SW 1271 (cell line): ENCODE measurements at places on chromosomes 12 and 14.

- DNase-seq, result no peak
Measured at GRCh38 chr12:92133171-92133570, 12.5 kb downstream of the BTG1 start.

- DNase-seq, result peak; percentile 94
Measured at GRCh38 chr12:96445691-96446583, 43.4 kb upstream of the CFAP54 start.

DNA sequence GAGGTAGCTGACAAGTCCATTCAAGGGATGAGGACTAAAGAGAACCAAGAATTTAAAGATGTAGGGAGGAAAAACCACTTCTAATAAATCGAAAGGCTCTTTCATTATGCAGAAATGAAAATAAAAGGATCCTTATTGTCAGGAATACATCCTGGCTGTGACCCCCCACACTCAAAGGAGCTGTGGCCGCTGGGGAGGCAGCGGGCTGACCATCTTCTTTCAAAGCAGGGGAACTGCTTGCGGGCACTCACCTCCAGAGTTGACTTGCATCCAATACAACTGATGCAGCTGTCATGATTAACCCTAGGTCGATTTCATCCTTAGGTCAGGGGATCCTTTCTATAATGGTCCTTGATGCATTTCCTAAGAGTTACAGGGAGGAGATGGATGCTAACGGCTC is 35.3 kb downstream of the TRAFD1 start:
- no peak for DNase-seq

DNA sequence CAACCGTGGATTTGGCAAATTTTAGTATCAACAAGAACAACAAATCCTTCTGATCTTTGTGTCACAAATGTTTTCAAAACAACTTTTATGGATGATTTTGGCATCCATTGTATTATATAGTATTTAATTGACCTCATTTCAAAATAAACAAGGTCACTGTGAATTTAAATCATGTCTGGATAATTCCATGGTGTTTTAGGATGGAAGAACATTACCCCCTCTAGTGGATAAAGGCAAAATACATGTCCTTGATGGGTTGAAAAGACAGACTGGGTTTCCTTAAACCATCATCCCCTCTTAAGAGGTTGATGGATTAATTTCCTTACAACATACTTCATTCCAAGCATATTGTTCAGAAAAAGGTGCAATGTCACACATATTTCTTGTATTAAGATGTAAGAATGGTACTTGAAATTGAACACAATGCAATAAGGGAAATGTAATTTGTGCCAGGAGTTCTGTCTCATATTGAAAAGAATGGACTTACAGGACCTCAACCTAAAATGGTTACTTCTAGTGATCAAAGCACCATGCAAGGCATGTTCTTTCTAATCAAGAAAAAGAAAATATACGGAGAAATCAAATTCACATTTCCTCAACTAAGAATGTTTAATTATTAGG is 352.0 kb downstream of the BCAT1 start:
- DNase-seq, result no peak

DNA sequence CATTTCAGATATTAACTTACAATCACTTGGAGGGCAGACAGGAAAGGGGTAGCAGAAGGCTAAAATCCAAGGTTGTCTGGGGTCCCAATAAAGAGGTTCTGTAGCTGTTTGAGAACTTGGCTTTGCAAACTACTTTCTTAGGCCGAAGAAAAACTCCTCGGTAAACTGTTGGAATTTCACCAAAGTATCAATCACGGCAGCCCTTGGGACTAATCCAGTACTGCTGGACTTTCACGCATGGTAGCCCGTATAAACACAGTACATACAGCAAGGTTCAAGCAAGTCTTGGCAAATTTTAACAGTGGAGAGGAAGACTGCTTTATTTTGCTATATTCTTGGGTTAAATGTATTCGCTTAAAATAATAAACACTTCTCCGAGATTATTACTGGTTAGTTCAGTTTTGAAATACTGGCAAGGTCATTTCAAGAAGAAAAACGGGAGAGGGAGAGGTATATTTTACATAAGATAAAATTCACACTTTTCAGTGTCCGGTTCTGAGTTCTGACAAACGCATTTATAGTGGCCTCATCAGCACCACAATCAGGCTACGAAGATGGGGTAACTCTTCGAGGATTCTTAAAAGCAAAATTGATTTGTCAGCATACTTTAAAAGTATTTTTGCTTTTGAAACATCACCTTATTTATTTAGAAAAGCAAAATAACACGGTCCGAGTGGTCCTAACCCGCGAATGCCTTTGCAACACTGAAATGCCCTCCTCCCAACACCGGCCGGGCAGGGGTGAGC is 1.3 kb downstream of the SETD3 start:
- no peak for DNase-seq

DNA sequence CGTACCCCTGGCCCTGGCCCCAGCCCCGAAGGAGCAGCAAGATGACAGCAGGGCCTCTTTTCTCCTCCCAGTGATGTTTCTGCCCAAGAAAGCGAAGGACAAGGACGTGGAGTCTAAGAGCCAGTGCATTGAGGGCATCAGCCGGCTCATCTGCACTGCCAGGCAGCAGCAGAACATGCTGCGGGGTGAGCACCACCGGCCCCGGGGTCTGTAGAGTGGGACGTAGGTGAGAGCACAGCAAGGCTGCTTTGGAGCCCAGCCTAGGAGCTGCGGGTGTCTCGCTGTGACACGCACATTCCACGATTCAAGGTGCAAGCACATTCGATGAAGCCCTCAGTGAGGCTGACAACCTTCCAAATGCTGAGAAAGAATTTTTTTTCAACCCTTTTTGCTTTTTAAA is 5.2 kb upstream of the TEX22 start:
- DNase-seq, result no peak

- DNase-seq, result no peak
Measured at GRCh38 chr12:116881325-116881876, at the start of gene HRK. TSS of gene HRK (minus strand) at chr12:116881441. CDS start at chr12:116881307, 134 bp downstream.

DNA sequence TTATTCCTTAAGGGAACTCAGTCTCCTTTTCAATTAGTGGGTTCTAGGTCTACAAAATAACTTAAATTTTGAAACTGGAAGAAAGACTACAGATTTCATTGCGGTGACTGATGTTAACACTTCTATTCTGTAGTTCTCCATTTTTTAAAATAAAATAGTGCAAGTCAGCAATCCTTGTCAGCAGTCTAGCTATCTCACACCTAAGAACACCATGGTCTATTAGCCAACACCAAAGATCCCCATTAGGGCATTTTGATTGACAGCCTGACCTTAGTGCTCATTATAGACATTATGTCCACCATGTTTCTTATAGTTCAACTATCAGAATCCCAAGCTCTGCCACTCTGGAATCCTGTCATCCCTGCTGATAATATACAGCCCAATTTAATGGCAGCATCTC is 27.4 kb downstream of the GPR65 start:
- no peak for DNase-seq

DNA sequence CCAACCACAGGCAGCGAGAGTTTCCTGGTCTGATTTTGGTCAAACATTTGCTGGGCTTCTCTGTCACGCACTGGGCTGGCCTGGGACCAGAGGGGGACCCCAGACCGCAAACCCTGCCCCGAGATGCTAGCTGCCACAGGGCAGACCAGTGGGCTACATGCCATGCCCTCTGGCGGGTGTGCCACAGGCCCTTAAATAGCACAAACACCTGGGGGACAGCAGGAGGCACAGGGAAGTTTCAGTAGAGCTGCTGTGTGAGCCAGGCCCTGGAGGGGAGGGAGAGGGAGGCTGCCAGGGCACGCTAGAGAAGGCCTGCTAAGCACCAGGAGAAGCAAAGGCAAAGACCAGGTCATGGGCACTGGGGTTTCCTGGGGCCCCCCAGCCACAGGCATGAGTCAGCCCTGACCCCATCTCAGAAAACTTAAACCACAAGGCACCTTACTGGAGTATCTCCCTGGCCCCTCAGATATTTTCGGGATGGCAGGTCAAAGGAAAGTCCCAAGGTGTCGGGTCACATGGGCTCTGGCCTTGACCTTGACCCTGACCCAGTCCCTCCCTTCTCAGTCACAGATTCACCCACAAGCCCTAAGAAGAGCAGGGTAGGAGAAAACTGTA is 29.2 kb downstream of the ITPK1 start:
- DNase-seq, result no peak

DNA sequence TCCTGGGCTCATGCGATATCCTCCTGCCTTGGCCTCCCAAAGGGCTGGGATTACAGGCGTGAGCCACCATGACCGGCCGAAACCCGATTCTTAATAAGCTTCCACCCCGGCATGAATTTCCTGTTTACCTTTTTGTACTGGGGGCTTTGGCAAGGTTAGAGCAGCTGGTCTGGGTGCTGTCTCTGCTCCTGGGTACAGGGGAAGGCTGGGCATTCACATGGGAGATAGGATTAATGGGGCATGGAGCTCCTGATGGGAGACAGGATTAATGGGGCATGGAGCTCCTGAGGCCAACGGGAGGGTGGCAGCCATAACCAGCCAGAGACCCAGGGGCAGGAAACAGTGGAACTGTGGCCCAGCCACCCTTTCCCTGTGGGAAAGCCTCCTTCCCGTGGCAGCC is 69.5 kb upstream of the DICER1 start:
- DNase-seq, result no peak

DNA sequence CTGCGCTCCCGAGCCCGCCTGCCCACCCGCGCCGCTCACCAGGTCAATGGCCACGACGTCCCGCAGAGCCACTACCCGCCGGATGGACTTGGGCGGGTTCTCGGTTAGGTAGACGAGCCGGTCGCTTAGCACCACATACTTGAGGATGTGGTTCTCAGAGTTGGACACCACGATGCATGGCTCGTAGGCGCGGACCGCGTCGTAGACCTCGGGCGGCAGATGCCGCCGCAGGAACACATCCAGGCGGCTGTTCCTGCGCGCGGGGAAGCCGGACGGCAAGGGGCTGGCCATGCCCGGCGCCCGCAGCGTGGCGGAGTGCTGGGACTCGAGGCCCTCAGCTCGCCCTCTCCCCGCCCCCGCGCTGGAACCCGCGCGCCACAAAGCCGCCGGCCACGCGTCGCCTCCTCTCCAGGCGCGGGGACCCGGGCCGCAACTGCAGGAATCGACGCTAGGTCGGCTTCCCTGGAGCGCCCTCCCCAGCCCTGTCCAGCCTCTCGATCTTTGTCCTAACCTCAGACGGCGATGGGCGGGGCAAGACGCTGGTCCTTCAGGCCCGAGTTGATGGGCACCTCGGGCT is at the start of gene C12orf56:
TSS of gene C12orf56 (minus strand) at position 484 of the 577 bp plus-strand sequence. CDS start at position 291, 193 bp downstream.
- DNase-seq, result no peak

GRCh38 chr12:20039562-20039961 is 328.8 kb upstream of the PDE3A start:
- DNase-seq, result no peak

GRCh38 chr12:13504074-13504473 is 307.5 kb downstream of the EMP1 start:
- no peak for DNase-seq

DNA sequence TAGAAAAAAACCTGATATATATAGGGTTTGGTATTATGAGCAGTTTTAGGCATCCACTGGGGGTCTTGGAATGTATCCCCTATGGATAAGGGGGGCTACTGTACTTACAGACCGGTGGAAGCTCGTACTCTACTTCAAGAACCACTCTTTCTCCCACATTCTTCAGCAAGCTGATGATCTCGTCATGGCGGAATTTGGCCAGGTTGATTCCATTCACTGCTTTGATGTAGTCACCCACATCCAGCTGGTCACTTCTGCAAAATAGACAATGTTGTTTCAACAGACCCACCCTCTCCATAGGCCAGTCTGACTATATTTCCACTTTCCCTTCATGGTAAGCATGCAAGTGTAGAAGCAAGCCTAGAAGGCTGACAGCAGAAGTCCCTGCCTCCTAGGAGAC is 139.9 kb downstream of the GRIP1 start:
- DNase-seq, result no peak

DNA sequence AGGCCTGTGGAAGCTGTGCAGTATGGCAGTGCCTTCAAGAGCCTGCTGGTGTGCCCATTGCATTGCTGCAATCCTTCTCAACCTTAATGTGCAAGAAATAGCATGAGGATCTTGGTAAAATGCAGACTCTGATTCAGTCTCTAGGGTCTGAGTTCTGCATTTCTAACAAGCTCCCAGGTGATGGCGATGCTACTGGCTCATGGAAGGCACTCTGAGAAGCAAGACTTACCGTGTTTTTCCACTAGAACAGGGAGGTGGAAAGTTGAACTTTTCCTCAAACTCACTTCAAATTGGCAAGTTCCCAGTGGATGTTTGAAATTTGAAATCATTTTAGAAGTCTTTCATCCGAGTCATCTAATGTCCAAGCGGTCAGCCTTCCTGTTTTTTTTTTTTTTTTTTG is 55.5 kb downstream of the MYRFL start:
- peak; percentile 28 for DNase-seq

- DNase-seq, result no peak
Measured at GRCh38 chr12:90858252-90858651, 96.7 kb downstream of the CCER1 start.

DNA sequence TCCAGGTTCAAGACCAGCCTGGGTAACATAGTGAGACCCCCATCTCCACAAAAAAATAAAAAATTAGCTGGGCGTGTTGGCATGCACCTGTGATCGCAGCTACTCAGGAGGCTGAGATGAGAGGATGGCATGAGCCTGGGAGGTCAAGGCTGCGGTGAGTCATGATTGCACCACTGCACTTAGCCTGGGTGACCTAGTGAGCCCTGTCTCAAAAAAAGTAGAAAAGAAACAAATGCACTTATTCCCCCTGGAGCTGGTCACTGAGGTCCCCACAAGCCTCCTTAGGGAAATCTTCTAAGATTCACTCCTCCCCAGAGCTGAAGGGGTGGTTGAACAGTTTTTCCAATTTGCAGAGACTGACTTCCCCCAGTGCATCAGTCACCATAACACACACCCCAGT is 1.6 kb downstream of the CD9 start:
- no peak for DNase-seq

GRCh38 chr12:91675401-91675800 is 470.2 kb downstream of the BTG1 start:
- DNase-seq, result no peak
